Prostate gland (tissue), 2 donors: ENCODE measurements at places on chromosomes 12 and 14.

GRCh38 chr12:109961201-109961600, 35.0 kb downstream of the GIT2 start:
- no peak for DNase-seq
- peaks cover 10% of the 10 kb centered on the region for H3K4me1 ChIP-seq
- H3K36me3 ChIP-seq = peaks cover 5% of the 10 kb centered on the region
- no peak overlapping the region for H3K4me3 ChIP-seq
- H3K27me3 ChIP-seq = no peaks in the 10 kb centered on the region
- H3K27ac ChIP-seq = no peak overlapping the region

DNA sequence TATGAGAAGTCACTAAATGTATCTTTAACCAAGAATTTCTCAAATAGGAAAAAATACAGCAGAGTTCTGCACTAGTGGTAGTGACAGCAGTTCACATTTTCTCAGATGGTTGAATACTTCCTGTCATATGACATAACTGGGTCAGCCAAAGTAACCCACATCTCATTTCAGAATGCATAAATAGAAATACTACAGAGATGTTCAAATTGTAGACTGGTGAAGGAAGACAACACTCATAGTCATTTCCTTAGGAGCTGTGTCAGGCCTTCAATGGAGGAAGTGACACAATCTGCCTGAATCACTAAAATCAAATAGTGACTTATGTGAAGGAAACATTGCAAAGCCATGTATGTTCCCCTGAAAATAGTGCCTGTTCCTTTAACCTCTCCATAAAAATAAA, 32.4 kb downstream of the FERMT2 start:
- no peaks in the 10 kb centered on the region for H3K36me3 ChIP-seq
- no peak overlapping the region for H3K4me3 ChIP-seq
- DNase-seq = no peak

DNA sequence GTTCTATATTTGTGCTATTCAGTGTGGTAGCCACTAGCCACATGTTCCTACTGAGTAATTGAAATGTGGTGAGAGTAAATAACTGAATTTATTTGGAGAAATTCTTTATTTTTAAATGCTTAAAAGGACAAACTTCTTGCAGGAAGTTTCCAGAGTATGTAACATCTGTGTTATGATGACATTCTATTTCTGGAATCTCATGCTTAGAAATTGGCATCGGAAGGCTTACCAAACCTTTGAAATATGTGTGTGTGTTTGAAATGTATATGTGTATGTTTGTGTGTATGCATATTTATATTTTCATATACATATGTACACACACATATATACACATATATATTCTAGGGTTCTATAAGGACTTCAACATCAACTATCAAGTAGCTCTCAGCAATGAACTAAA, 12.4 kb upstream of the WSCD2 start:
- H3K4me3 ChIP-seq = no peak overlapping the region
- no peak for DNase-seq
- H3K27ac ChIP-seq = no peak overlapping the region
- H3K27me3 ChIP-seq = no peaks in the 10 kb centered on the region

DNA sequence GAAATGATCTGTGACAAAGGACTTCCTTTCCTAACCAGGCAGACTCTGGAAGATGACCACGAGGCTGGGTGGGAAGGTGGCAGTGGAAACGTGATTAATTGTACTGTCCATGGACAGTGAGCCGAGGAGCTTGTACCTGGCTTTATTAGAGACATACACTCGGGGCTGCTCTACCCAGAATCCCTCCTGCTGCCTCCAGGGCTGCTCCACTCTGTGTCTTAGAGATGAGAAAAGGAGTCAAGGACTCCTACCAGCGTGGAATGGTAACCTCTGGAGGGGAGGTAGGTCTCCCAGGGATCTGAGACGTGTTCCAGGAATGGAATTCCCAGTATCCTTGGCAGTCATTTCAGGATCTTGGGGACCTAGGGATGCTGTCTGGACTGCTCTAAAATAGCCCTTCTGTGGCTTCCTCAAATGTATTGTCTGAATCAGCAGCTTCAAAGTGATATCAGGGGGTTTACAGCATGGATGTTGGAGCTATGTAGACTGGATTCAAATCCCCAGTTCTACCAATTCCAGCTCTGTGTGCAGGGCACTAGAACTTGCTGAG, 237.8 kb downstream of the CACNA1C start:
- DNase-seq = no peak
- H3K4me3 ChIP-seq = no peak overlapping the region
- H3K27ac ChIP-seq = no peak overlapping the region
- H3K27me3 ChIP-seq = no peaks in the 10 kb centered on the region
- peaks cover 2% of the 10 kb centered on the region for H3K4me1 ChIP-seq
- no peaks in the 10 kb centered on the region for H3K36me3 ChIP-seq

DNA sequence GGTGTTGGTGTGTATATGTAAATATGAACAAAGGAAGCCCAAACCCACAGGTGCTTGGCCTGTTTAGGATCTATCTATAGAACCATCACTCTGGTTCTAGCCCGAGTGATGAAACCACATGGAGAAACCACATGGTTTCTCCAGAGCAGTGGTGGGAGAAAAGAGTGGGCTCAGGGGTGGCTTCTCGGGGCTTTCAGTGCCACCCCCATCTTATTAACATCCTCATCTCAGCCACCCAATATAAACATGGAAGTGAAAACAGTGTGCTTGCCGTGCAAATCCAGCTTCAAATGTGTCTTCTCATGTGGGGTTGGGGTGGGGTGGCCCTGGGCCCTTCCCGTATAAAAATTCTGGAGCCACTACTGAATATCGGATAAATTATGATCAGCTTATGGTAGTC, 109.0 kb downstream of the STAB2 start:
- no peak for DNase-seq
- no peaks in the 10 kb centered on the region for H3K4me1 ChIP-seq
- H3K27ac ChIP-seq = no peak overlapping the region
- no peak overlapping the region for H3K4me3 ChIP-seq
